ENCODE measurements at places on chromosomes 2 and 18.

GRCh38 chr2:62783679-62784078 is 78.2 kb downstream of the EHBP1 start:
- no peak for DNase-seq

- DNase-seq: no peak
Measured at GRCh38 chr2:60735496-60736250, 20.4 kb upstream of the PAPOLG start.

GRCh38 chr2:225137971-225138370 is 95.7 kb upstream of the DOCK10 start:
- no peak for DNase-seq

DNA sequence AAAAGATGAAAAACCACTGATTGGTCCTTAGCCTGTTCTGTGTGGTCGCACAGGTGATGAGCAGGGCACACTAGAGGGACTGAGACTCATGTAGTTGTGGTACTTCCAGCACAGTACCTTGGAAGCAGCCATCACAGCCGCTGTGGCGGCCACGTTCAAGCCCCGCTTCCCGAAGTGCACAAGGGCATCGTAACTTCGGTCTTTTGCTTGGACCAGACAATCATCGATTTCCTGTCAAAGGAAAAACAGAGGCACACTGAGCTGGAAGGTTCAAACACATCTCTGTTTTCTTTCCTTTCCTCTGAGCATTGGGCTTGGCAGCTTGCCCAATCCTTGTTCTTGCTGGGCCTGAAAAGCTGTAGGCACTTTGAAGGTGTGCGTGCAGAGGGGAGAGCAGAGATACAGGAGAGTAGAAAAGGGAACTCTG is 52.6 kb downstream of the MRPL35 start:
- DNase-seq: no peak

GRCh38 chr18:37448946-37449345 is 116.7 kb downstream of the CELF4 start:
- DNase-seq: no peak

GRCh38 chr18:13288509-13289133 is 70.1 kb downstream of the LDLRAD4 start:
- no peak for DNase-seq

- no peak for DNase-seq
Measured at GRCh38 chr18:30929065-30929464, 113.5 kb downstream of the DSC3 start.

- no peak for DNase-seq
Measured at GRCh38 chr2:241334813-241335212, 19.1 kb downstream of the SEPTIN2 start.

GRCh38 chr2:177698281-177698680 is 305.7 kb downstream of the AGPS start:
- DNase-seq: no peak

DNA sequence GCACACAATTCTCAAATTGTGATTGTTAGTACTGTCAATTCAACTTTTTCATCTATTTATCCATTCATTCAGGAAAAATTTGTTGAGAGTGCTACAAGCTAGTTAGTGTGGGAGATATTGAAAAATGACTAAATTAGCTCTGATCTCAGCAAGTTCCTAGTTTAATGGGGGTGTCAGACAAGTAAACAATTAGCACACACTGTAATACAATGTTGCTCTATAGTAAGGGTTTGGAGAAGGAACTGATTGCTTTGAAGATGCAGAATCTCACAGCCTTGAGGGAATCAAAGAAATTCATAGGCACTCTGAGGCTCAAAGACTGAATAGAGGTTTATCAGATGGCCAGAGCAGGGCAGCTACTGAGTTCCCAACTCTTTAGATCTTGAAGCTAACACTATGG is 6.8 kb upstream of the CCNYL1 start:
- no peak for DNase-seq

GRCh38 chr2:101329026-101329425 is 20.5 kb upstream of the RNF149 start:
- no peak for DNase-seq

GRCh38 chr2:2699121-2699505 is 368.0 kb upstream of the MYT1L start:
- no peak for DNase-seq

- DNase-seq: no peak
Measured at GRCh38 chr18:6434481-6434880, 19.8 kb upstream of the L3MBTL4 start.

- no peak for DNase-seq
Measured at GRCh38 chr18:1302861-1303260, 398.2 kb downstream of the ADCYAP1 start.
